ENCODE measurements at places on chromosomes 3 and 15.

GRCh38 chr3:175398676-175399075 is 539.5 kb downstream of the NAALADL2 start:
- DNase-seq, result no peak

DNA sequence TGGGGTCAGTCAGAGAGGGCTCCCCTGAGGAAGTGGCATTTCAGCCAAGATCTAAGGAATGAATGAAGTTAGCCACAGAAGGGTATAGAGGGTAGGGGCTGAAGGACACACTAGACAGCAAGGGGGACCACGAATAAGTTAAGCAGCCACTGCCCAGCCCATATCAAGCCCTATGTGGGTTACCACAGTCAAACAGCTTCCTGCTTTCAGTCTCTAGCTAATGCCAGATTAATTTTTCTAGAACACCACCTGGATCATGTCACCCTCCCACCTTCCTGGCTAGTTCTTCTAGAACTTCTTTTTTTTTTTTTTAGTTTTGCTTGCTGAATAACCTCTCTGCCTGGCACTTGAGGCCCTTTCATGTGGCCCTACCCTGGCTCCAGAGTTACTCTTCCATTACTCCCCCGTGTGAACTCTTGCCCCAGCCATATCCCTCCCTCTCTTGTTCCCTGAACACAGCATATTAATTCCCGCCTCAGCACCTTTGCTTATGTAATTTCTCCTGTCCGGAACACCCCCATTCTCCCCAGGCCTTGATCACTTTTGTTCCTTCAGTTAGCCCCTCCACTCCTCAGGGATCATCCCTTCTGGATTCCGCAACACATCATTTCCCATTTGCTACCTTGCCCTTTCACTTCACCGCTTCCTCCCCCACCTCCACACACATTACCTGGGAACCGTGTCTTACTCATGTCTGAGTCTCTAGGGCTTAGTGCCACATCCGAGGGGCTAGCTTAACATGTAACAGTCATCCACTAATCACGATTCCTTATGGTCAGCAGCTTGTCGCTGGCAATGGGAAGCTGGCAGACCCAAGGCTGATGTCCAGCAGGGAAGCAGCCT is 20.6 kb upstream of the BNC1 start:
- DNase-seq, result no peak

DNA sequence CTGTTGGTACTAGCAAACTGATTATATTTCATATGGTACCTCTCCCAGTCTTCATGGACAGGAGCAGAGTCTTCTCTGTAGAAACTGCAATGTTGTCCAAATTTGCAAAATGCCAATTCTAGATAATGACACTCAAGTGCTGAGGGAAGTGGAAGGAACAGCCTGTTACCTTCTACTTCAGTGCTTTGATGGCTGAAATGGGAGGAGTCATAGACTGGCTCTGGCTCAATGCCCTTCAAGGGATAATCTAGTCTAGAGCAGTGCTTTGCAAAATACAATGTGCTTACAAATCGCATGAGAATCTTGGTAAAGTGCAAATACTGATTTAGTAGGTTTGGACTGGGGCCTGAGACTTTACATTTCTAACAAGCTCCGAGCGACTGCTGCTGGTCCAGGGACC is 51.7 kb upstream of the ACP3 start:
- DNase-seq, result no peak

- peak; percentile 93 for DNase-seq
Observed at GRCh38 chr15:67456677-67457529, 64.0 kb upstream of the C15orf61 start.

GRCh38 chr3:62502315-62503300 is 129.3 kb upstream of the FEZF2 start:
- DNase-seq, result no peak
